ENCODE measurements at places on chromosomes 16 and 17.
A peak's percentile ranks its signal among the peaks of the same experiment; 100 is the strongest.

DNA sequence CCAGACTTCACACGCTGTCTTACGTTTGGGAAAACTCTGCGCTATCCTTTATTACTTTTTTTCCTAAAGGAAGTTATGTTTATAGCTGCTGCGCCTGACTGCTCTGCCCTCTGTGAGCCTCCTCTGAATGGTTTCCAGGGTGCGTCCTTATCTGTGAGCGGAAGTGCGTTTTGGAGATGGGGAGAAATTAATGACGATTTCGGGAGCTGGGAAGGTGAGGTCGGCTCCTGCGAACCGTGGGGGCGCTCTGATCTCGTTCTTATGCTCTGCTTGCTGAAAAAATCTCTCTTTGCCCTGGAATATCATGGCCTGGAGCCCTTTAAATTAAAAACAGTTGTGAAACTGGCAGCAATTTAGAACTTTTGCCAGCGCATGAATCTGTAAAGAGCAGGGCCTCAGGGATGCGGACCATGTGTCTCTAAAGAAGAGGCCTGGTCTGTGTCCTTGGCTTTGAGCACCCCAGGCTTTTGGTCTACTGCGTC, 135.7 kb upstream of the ZFHX3 start:
- DNase-seq: no peak

GRCh38 chr17:63816669-63817068, 10.6 kb upstream of the PSMC5 start:
- DNase-seq: no peak

- no peak for DNase-seq
These were observed 19.0 kb upstream of the VWA3A start for GRCh38 chr16:22073350-22073749.

DNA sequence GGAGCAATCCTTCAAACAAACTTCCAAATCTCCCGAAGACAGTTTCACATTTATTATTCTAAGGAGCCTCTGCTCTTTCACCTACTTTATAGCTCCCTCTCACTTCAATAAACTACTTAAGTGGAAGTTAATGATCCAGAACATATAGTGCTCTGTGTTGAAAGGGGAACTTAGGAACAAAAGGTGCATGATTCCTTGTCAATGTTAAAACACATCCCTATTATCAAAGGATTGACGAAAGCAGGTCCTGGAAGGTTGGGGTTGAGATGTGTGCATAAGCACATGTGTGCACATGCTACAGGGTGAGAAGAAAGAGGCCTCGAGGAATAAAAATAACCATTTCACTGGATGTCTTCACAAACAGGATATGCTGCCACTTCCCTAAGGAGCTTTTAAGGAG, 170.3 kb downstream of the SLC39A11 start:
- peak; percentile 41 for DNase-seq

DNA sequence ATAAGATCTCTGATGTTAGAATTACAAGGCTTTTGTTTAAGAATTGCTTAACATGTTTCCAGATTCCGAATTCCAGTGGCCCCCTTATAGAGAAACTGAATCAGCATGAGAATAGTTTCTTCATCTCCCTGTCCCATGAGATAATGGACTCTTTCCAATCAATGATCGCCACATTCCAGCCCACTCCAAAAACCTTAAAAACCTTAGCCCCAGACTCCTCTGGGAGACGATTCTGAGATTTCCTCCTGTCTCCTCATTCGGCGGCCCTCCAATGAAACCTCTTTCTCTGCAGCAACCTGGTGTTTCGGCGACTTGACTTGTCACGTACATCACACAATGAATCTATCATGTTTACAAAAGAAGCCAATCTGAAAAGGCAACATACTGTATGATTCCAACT, 197.1 kb upstream of the PSMD7 start:
- DNase-seq: no peak

- no peak for DNase-seq
These were observed 6.1 kb upstream of the GAA start for GRCh38 chr17:80095038-80095843.

DNA sequence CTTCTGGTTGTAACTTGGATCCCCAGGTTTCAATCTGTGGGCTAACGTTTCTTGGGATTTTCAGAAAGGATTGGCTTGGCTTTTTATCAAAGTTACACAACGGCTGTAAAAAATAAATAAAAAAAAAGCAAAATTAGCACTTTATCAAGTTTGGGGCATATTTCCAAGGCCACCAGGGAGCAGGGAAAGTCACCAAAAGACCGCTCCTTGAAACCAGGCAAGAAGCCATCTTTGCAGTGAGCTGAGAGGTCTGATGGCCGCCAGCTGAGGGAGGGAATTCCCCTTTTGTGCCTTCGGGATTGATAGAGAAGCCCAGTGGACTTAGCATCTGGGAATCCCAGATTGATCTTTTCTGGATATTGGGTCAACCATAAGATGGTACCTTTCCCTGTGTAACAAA, 192.2 kb downstream of the WWOX start:
- no peak for DNase-seq

DNA sequence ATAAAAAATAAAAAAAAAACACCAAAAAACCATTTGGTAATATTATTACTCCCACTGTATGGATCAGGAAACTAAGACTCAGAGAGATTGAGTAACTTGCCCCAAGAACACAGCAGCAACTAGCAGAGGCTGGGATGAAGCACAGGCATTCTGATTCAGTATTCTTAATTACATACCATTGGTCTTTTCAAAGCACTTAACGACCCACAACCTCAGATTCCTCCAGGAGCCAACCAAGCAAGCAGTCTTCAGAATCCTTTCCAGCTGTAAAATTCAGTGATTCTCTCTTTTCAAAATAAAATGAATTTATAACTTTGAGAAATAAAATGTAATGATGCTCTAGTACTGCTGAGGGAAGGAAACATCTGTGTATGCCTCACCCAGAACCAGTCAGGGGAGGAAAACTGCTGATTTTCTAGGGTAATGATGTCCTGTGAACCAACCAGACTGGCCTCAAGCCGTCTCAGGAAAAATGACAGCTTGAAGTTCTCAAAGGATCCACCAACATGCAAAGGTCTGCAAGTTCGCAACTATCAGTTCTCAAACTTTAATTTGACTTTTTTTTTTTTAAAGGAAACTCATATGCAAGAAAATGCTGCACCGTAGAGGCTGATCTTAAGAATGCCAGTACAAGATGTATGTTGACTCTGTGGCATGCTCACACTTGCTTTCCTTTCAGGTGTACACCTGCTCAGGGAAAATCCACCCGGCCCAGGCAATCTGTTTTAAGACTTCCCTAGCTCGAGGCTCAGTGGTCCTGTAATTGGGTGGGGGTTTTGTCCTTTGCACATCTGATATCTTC, 9.0 kb downstream of the CUEDC1 start:
- DNase-seq: no peak

- DNase-seq: no peak
These were observed 16.2 kb upstream of the MRC2 start for GRCh38 chr17:62611292-62611691.

DNA sequence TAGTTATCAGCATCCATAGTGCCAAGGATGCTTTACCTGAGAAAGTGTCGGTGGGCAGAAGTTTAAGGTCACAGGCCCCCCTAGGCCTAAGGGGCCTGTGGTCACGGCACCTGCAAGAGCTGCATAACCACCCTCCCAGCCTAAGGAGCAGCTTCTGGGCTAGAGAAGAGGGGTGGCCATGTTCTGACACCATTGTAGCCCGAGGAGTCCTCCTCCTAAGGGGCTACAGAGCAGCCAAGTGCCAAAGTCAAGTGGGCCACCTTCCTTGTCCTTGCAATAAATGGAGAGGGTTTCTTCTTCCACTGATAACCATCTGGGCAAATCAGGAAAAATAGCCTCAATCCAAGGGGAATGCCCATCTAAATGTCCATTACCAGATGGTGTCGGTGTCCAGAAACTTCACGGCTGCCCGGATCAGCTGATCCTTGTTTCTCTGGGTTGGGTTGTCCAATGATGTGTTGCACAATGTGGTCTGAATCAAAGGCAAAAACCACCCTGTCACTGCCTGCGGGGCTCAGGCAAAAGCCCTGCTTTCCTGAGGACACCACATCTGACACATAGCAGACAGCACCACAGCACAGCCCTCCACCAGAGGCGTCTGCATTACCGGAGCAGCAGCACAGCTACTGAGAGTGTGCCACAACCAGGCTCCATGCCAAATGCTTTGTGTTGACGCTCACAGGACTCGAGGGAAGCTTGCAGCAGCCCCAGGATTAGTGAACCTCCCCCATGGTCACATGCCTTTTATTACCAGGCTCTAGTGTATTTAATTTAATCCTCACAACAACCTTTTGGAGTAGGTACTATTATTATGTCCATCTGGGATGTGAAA, 12.8 kb downstream of the ATPAF2 start:
- no peak for DNase-seq

DNA sequence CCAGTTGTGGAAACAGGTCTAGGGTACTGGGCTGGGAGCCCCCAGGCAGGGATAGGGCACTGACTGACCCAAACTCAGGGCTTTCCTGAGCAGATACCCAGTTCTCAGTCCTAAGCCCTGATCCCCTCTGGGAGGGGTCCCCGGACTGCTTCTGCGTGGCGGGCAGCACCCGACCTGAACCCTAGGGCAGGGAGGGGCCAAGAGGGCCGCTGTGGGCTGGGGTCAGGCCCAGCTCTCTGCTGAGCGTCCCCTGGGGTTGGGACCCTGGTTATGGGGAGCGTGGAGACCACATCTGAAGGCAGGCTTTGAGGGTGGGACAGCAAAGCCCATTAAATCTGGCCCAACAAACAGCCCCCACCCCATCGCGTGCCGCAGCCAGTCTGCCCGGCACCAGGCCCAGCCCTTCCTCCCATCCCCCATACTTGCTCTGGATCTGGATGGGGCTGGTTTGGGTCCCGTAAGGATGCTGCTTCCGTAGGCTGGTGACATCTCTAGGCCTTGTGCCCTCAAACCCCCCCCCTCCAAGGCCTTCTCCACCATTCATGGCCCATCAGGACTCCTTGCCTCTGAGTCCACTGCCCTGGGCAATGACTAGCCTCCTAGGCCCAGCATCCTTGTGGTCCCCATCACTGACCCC, 691 bp upstream of the FAM83G start:
- DNase-seq: no peak
